CD14-positive monocyte (primary cell): ENCODE measurements at places on chromosomes 3 and 15. TPM values are rescaled to one million over a fixed set of nuclear protein-coding genes. Genes with fewer than 3 reads are reported as not detected.

The VWA5B2 gene
- 0.32 TPM for polyA plus RNA-seq

The GPR160 gene
- 11.5 TPM for polyA plus RNA-seq

The XPC gene
- polyA plus RNA-seq = 13.4 TPM

The ZNF662 gene
- 0.09 TPM in 1 of 2 replicates, not detected in the other for polyA plus RNA-seq

DNA sequence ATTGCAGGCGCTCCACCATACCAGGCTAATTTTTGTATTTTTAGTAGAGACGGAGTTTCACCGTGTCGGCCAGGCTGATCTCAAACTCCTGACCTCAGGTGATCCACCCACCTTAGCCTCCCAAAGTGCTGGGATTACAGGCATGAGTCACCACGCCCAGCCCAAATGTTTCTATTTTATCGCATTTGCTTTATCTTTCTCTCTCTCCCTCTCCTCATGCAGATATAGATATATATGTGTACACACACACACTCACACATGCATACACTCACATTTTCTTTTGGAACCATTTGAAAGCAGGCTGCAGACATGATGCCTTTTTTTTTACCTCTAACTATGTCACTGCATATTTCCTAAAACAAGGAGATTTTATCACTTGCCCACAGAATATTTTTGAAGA is 7.3 kb upstream of the MCCC1 start:
- H3K27me3 ChIP-seq = no peaks in the 10 kb centered on the region
- DNase-seq = no peak
- peaks cover 13% of the 10 kb centered on the region for H3K4me1 ChIP-seq
- H3K27ac ChIP-seq = no peak overlapping the region

- no peaks in the 10 kb centered on the region for H3K36me3 ChIP-seq
- H3K4me1 ChIP-seq = no peaks in the 10 kb centered on the region
- H3K4me3 ChIP-seq = no peak overlapping the region
Measured at GRCh38 chr3:67059443-67059842, 61.3 kb downstream of the KBTBD8 start.
